Endothelial cell of umbilical vein (primary cell): ENCODE measurements at places on chromosomes 13 and 19. TPM values are rescaled to one million over a fixed set of nuclear protein-coding genes. Genes with fewer than 3 reads are reported as not detected.

SCEL gene
- total RNA-seq: not detected in 2 replicates

IL11 gene
- not detected in 2 replicates for total RNA-seq

SPIB gene
- not detected in 2 replicates for total RNA-seq

ZNF582 gene
- total RNA-seq: 2.2 and 2.9 TPM in 2 replicates

KISS1R gene
- total RNA-seq: not detected in 2 replicates

R3HDM4 gene
- total RNA-seq: 49.6 and 53.9 TPM in 2 replicates

NLRP11 gene
- not detected in 2 replicates for total RNA-seq

TRIM13 gene
- total RNA-seq: 25.9 and 28.2 TPM in 2 replicates

CCDC169 gene
- 2.5 and 5.3 TPM in 2 replicates for total RNA-seq

GFY gene
- total RNA-seq: not detected in 2 replicates

CEACAM16 gene
- total RNA-seq: not detected in 2 replicates

OR7D2 gene
- not detected in 2 replicates for total RNA-seq

ANKRD24 gene
- 0.18 and 0.27 TPM in 2 replicates for total RNA-seq

S1PR2 gene
- total RNA-seq: 1.0 and 1.3 TPM in 2 replicates

FAM216B gene
- total RNA-seq: not detected in 2 replicates

DCUN1D2 gene
- total RNA-seq: 19.4 and 24.9 TPM in 2 replicates

C1QTNF9B gene
- total RNA-seq: not detected in 2 replicates

KATNAL1 gene
- total RNA-seq: 43.1 and 49.2 TPM in 2 replicates

ITGBL1 gene
- 8.8 and 9.9 TPM in 2 replicates for total RNA-seq

HOMER3 gene
- total RNA-seq: 131 and 139 TPM in 2 replicates

HIPK4 gene
- not detected in 2 replicates for total RNA-seq

SIGLEC5 gene
- not detected in 2 replicates for total RNA-seq

PODNL1 gene
- total RNA-seq: 2.0 TPM in 1 of 2 replicates, not detected in the other

ZNF587 gene
- total RNA-seq: 43.1 and 44.0 TPM in 2 replicates

GPR12 gene
- total RNA-seq: not detected in 2 replicates

ZNF541 gene
- 0.13 TPM in 1 of 2 replicates, not detected in the other for total RNA-seq

GARIN5B gene
- total RNA-seq: not detected in 2 replicates

ZNF836 gene
- total RNA-seq: 7.2 and 9.3 TPM in 2 replicates

AZU1 gene
- total RNA-seq: not detected in 2 replicates

PCDH17 gene
- total RNA-seq: 4.2 and 5.0 TPM in 2 replicates

BST2 gene
- total RNA-seq: 20.7 and 21.2 TPM in 2 replicates

LILRB2 gene
- total RNA-seq: not detected in 2 replicates

LGALS13 gene
- total RNA-seq: not detected in 2 replicates

SPRY2 gene
- total RNA-seq: 26.2 and 27.9 TPM in 2 replicates

ADGRE3 gene
- not detected in 2 replicates for total RNA-seq

SHANK1 gene
- 1.2 and 1.9 TPM in 2 replicates for total RNA-seq

GJB6 gene
- not detected in 2 replicates for total RNA-seq

EDDM13 gene
- 0.65 TPM in 1 of 2 replicates, not detected in the other for total RNA-seq

EID2B gene
- 3.0 and 3.9 TPM in 2 replicates for total RNA-seq

SIGLEC9 gene
- not detected in 2 replicates for total RNA-seq

ZFP14 gene
- 2.6 and 3.1 TPM in 2 replicates for total RNA-seq

PSG7 gene
- not detected in 2 replicates for total RNA-seq

CIRBP gene
- total RNA-seq: 225 and 229 TPM in 2 replicates

RHPN2 gene
- 2.7 and 3.3 TPM in 2 replicates for total RNA-seq

KLHL1 gene
- not detected in 2 replicates for total RNA-seq

TSPAN16 gene
- not detected in 2 replicates for total RNA-seq

SELENOV gene
- not detected in 2 replicates for total RNA-seq
